ENCODE measurements at places on chromosomes 12 and 14. TPM values are rescaled to one million over a fixed set of nuclear protein-coding genes. Genes with fewer than 3 reads are reported as not detected.

CHST11 gene
- 11.8 TPM for total RNA-seq

ADAM21 gene
- not detected for total RNA-seq

DNA sequence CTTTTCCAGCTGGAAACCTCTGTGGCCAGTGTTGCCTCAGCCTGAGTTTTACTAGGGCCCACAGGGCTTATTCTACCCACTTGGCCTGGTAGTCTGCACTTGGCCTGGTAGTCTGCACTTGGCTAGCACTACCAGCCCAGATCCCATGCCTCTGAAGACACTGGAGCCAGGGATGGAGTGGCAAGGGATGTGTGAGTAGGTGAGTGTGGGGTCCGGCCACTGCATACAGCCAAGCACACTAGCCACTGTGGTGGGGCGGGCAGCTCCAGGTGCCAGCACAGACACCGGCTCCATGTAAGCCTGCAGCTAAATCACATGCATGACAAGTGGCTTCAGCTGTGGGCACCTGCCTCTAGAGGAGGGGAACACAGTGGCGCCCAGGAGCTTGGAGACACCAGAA lies 63.4 kb upstream of the NAV3 start:
- no peak for DNase-seq

DNA sequence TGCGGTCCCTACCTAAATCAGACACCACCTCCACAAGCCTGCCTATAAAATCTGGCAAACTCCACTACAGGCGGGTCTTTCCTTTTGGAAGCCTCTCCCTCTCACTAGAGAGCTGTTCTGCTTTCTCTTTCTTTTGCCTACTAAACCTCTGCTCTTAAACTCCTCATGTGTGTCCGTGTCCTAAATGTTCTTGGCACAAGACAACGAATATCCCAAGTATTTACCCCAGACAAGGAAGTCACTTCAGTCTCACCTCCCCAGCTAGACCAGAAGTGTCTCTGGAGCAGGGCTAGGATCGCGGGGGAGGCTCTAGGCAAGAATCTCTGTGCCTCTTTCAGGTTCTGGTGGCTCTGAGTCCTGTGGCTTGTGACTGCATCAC lies 37.2 kb upstream of the FICD start:
- no peak for DNase-seq

GRCh38 chr12:42469355-42470175 lies 120.0 kb downstream of the PRICKLE1 start:
- no peak for DNase-seq
